ENCODE measurements at places on chromosomes 7 and 10. TPM values are rescaled to one million over a fixed set of nuclear protein-coding genes. Genes with fewer than 3 reads are reported as not detected.

Gene PDE6C
- not detected for total RNA-seq

Gene TAC1
- total RNA-seq = not detected

Gene MNX1
- not detected for total RNA-seq

Gene ZNF783
- 4.5 TPM for total RNA-seq

Gene FGFBP3
- total RNA-seq = 0.22 TPM

Gene MEOX2
- total RNA-seq = 7.7 TPM

Gene HABP2
- not detected for total RNA-seq

Gene NKX2-3
- total RNA-seq = not detected

Gene ASB15
- total RNA-seq = 76.8 TPM

Gene SPDYE5
- not detected for total RNA-seq

Gene TMEM26
- 0.30 TPM for total RNA-seq

Gene PRLHR
- not detected for total RNA-seq

Gene EPO
- not detected for total RNA-seq

Gene TMEM196
- total RNA-seq = not detected
